ENCODE measurements at places on chromosomes 3 and 15. TPM values are rescaled to one million over a fixed set of nuclear protein-coding genes. Genes with fewer than 3 reads are reported as not detected.

DNA sequence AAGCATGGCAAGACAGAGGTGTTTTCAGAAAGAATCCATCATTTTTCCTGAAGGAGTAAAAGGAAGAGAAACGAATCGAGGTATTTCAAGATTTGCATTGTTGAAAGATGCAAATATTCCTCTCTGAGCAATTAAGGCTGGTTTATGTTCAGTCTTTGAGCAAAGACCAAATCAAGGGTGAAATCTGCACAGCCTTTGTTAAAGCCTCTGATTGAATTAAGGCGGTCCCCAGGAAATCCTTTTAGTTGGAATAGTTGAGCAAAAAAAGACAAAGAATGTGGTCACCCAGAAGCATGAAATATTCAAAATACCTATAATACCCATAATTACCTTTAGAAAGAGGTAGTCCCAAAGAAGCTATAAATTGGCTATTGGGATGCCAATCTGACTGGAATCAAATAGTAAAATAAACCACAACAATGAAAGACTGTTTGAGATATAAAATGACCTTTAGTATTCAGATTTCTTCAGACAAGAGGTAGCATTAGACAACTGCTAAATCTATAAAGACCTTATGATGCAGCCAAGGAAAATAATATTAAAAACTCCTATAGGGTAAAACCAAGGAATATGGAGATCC, 1218.1 kb downstream of the ROBO2 start:
- H3K27me3 ChIP-seq = no peaks in the 10 kb centered on the region
- H3K27ac ChIP-seq = no peak overlapping the region
- no peaks in the 10 kb centered on the region for H3K4me1 ChIP-seq
- no peak overlapping the region for H3K4me3 ChIP-seq

GRCh38 chr3:127149621-127150310, 43.2 kb upstream of the PRR23E start:
- no peaks in the 10 kb centered on the region for H3K27me3 ChIP-seq
- H3K4me1 ChIP-seq = no peaks in the 10 kb centered on the region
- no peak overlapping the region for H3K27ac ChIP-seq
- no peaks in the 10 kb centered on the region for H3K36me3 ChIP-seq

DNA sequence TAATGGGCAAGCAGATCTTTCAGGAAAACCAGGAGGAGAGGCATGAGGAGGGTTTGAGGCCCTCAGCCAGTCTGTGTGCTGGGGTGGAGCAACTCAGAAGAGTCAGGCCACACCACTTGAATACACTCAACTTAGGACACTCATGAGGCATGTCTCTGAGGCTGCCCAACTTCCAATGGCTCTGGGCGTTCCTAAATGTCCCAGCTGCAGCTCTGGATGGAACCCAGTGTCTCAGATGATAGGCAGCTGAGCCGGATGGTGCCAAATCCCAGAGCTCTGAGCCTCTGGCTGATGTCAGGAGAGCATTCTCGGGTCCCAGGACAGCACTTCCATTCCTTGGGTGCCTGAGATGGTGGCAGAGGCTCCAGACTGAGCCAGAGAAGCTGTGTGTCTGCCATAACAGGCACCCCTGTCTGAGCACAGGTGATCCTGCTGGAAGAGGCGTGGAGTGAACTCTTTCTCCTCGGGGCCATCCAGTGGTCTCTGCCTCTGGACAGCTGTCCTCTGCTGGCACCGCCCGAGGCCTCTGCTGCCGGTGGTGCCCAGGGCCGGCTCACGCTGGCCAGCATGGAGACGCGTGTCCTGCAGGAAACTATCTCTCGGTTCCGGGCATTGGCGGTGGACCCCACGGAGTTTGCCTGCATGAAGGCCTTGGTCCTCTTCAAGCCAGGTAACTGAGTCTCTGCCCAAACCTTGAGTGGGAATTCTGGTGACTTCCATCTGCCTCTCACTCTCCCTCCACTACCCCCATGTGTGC, 2.8 kb downstream of the NR2E3 start:
- no peak overlapping the region for H3K27ac ChIP-seq
- H3K27me3 ChIP-seq = no peaks in the 10 kb centered on the region
- DNase-seq = no peak
- peaks cover 12% of the 10 kb centered on the region for H3K4me1 ChIP-seq
- H3K36me3 ChIP-seq = no peaks in the 10 kb centered on the region
- no peak overlapping the region for H3K4me3 ChIP-seq

ACKR2 gene
- total RNA-seq = 0.09 TPM

GRCh38 chr3:127788451-127788909, 33.8 kb downstream of the MGLL start:
- no peak for DNase-seq
- no peak overlapping the region for H3K4me3 ChIP-seq
- no peaks in the 10 kb centered on the region for H3K4me1 ChIP-seq
- H3K27me3 ChIP-seq = no peaks in the 10 kb centered on the region

- H3K27me3 ChIP-seq = no peaks in the 10 kb centered on the region
- H3K36me3 ChIP-seq = no peaks in the 10 kb centered on the region
- no peak overlapping the region for H3K4me3 ChIP-seq
Measured at GRCh38 chr3:62636235-62636826, 238.9 kb downstream of the CADPS start.

GRCh38 chr15:73684581-73685455, 635 bp downstream of the CD276 start:
- H3K4me1 ChIP-seq = peaks cover 22% of the 10 kb centered on the region
- H3K27me3 ChIP-seq = no peaks in the 10 kb centered on the region
- peak overlapping the region; percentile 55 for H3K27ac ChIP-seq
- DNase-seq = no peak
- peak overlapping the region; percentile 95 for H3K4me3 ChIP-seq

DNA sequence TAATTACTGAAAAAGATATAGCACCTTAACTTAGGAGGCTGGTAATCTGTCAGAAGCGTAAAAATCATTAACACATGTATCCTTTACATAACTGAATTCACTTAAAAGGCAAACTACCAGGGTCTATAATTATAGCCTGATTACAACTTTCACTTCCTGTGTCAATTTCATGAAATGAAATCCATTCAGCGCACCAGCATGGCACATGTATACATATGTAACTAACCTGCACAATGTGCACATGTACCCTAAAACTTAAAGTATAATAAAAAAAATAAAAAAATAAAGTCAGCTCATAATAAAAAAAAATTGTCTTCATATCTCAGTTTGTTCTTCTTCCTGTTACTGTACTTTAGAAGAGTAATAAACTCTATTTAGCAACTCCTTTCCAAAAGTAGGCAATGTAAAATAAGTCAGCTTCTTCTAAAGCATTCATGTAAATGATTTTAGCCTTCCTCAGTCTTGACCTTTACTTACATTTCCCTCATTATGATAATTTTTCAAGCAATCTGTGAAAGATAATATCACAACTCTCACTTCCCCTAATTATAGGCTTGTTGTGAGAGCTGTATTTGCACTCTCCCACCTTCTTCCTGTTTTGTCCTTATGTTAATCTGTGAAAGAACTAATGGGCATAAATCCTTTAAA, 50.1 kb downstream of the KBTBD8 start:
- no peaks in the 10 kb centered on the region for H3K36me3 ChIP-seq
- no peak for DNase-seq
- H3K27me3 ChIP-seq = no peaks in the 10 kb centered on the region
- no peak overlapping the region for H3K27ac ChIP-seq

HTR3E gene
- not detected for total RNA-seq

- H3K4me3 ChIP-seq = no peak overlapping the region
- no peaks in the 10 kb centered on the region for H3K4me1 ChIP-seq
- no peaks in the 10 kb centered on the region for H3K36me3 ChIP-seq
- no peak overlapping the region for H3K27ac ChIP-seq
- no peaks in the 10 kb centered on the region for H3K27me3 ChIP-seq
Measured at GRCh38 chr3:58188921-58189451, 21.8 kb downstream of the DNASE1L3 start.

C15orf40 gene
- 10.7 TPM for total RNA-seq

BFSP2 gene
- total RNA-seq = not detected

DNA sequence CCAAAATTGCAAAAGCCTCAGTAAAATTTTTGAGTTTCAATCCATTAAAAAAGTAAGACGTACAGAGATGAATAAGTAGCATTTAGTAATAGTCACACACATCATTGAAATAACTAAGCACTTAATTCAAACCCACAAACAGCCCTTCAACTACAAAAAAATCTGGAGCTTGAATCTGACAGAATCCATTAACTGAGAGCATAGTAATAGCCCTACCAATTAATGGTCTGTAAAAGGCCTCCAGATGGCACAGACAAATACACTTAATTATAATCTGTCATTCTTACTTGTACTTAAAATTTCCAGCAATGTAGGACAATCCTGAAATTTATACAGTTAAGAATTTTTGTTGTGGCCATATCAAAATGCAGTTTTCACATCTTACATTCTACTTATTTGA, 246.9 kb downstream of the VGLL3 start:
- no peaks in the 10 kb centered on the region for H3K27me3 ChIP-seq
- no peaks in the 10 kb centered on the region for H3K4me1 ChIP-seq
- no peaks in the 10 kb centered on the region for H3K36me3 ChIP-seq
- no peak overlapping the region for H3K27ac ChIP-seq

- H3K36me3 ChIP-seq = no peaks in the 10 kb centered on the region
- H3K4me3 ChIP-seq = no peak overlapping the region
- H3K27ac ChIP-seq = no peak overlapping the region
- no peaks in the 10 kb centered on the region for H3K27me3 ChIP-seq
- no peaks in the 10 kb centered on the region for H3K4me1 ChIP-seq
Measured at GRCh38 chr15:70770863-70771262, 7.5 kb upstream of the UACA start.

- no peaks in the 10 kb centered on the region for H3K27me3 ChIP-seq
- peaks cover 8% of the 10 kb centered on the region for H3K4me1 ChIP-seq
- DNase-seq = no peak
- no peaks in the 10 kb centered on the region for H3K36me3 ChIP-seq
Measured at GRCh38 chr15:78317145-78317836, 17.9 kb upstream of the SKIC8 start.

DNA sequence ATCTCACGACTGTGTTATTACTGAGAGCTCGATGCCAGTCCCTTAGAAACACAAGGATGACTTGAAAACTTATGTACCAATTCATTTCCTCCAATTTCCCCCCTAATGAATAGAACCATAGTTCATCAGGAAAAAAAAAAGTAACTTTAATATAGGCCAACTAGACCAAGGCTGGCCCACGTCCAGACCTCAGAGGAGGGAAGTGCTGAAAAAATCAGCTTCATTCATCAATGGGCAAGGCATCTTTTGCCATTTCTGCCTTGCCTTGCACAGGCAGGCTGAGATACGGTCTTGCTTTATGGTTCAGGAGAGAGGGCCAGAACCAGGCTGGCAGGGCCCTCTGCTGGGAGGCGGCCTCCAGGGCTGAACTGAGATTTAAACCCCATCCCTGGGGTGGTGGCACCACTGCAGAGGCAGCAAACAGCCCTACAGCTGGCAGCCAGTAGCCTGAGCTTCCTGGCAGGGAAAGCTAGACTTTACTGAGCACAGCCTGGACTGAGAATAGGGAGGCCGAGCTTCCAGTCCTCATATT, 104.1 kb upstream of the TNFAIP8L3 start:
- no peak overlapping the region for H3K4me3 ChIP-seq
- no peaks in the 10 kb centered on the region for H3K4me1 ChIP-seq
- no peak overlapping the region for H3K27ac ChIP-seq
- DNase-seq = no peak
- no peaks in the 10 kb centered on the region for H3K36me3 ChIP-seq

DNA sequence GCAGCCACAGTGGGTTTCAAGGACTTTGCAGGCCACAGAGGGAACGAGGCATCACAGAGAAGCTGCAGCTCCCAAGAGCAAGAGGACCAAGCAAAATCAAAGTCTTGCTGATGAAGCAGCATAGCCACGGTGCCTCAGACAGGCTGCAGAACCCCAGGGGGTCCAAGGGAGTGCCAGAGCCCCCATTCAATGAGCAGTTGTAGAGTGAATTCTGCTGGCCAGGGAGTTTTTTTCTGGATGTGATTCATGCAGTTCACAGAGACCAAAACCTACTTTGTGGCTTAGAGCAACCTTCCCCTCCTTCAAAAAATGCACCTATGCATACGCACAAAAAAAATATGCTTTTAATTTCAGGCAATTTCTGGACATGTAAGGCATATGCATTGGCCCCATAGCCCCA, 409.0 kb downstream of the VPS13C start:
- no peak overlapping the region for H3K4me3 ChIP-seq
- H3K27me3 ChIP-seq = no peaks in the 10 kb centered on the region
- H3K27ac ChIP-seq = no peak overlapping the region

IL17RB gene
- 7.0 TPM for total RNA-seq

GRCh38 chr3:182327196-182327681, 466.1 kb upstream of the ATP11B start:
- DNase-seq = peak; percentile 53
- H3K27me3 ChIP-seq = no peaks in the 10 kb centered on the region
- H3K36me3 ChIP-seq = no peaks in the 10 kb centered on the region

- DNase-seq = no peak
- H3K27me3 ChIP-seq = no peaks in the 10 kb centered on the region
- no peak overlapping the region for H3K4me3 ChIP-seq
- H3K36me3 ChIP-seq = peaks cover 7% of the 10 kb centered on the region
Measured at GRCh38 chr3:136146981-136147729, 49.0 kb downstream of the MSL2 start.

DNA sequence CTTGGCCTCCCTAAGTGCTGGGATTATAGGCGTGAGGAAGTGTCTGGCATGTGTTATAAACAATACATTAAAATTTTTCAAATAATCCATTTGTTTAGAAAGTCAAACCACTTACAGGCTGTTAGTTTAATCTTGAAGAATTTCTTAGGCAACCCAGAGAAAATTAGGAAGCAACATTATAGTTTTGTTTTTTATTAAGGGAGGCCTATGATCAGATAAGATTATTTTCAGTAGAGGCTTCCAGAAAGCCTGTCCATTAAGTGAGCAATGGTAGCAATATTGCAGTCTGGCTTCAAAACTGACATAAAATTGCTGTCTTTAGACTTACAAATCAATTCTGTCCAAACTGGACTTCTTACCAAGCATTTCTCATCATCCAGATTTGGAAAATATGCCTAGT, 49.6 kb downstream of the CD47 start:
- no peaks in the 10 kb centered on the region for H3K4me1 ChIP-seq
- H3K27me3 ChIP-seq = no peaks in the 10 kb centered on the region
- H3K36me3 ChIP-seq = no peaks in the 10 kb centered on the region
- no peak overlapping the region for H3K4me3 ChIP-seq

GRCh38 chr15:57377478-57377847, 1.2 kb downstream of the CGNL1 start:
- H3K27me3 ChIP-seq = peaks cover 10% of the 10 kb centered on the region
- no peaks in the 10 kb centered on the region for H3K36me3 ChIP-seq
- no peak for DNase-seq
- peaks cover 9% of the 10 kb centered on the region for H3K4me1 ChIP-seq
- no peak overlapping the region for H3K27ac ChIP-seq

- DNase-seq = no peak
- H3K4me3 ChIP-seq = no peak overlapping the region
- H3K4me1 ChIP-seq = no peaks in the 10 kb centered on the region
- H3K27me3 ChIP-seq = no peaks in the 10 kb centered on the region
- no peaks in the 10 kb centered on the region for H3K36me3 ChIP-seq
Measured at GRCh38 chr3:46209053-46209452, 940 bp upstream of the CCR1 start.

GRCh38 chr3:131544557-131544956, 41.8 kb upstream of the MRPL3 start:
- no peaks in the 10 kb centered on the region for H3K27me3 ChIP-seq
- H3K27ac ChIP-seq = no peak overlapping the region

PTX3 gene
- 1.4 TPM for total RNA-seq

All from H1 (cell line).